ENCODE measurements at places on chromosomes 3 and 15. TPM values are rescaled to one million over a fixed set of nuclear protein-coding genes. Genes with fewer than 3 reads are reported as not detected.

GRCh38 chr3:136105044-136105443, 91.1 kb downstream of the MSL2 start:
- DNase-seq = no peak

DNA sequence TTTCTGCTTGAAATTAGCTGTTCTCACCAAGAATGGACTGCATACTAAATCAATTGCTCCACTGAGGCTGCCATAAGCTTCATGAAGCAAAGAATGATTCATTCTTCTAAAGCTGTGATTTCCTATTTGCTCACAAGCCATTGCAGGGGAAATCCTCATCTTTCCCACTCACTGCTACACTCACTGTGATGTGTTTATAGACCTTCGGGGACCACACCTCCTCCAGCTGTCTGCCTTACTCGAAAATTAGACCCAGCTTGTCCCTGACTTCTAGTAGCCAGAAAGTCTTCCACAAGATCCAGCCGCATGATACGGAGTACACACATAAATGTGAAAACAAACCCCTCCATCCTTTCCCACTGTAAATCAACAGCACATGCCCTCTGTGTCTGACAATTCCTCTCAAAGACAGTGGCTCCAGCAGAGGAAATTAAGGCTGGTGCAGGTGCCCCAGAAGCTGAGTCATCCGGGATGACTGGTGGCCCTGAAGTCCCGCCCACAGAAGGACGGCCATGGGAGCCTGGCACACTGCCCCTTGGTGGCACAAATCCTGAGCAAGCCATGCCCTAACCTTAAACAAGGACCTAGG, 172.0 kb downstream of the STT3B start:
- no peak for DNase-seq

The GOLGA6L7 gene
- total RNA-seq = not detected

DNA sequence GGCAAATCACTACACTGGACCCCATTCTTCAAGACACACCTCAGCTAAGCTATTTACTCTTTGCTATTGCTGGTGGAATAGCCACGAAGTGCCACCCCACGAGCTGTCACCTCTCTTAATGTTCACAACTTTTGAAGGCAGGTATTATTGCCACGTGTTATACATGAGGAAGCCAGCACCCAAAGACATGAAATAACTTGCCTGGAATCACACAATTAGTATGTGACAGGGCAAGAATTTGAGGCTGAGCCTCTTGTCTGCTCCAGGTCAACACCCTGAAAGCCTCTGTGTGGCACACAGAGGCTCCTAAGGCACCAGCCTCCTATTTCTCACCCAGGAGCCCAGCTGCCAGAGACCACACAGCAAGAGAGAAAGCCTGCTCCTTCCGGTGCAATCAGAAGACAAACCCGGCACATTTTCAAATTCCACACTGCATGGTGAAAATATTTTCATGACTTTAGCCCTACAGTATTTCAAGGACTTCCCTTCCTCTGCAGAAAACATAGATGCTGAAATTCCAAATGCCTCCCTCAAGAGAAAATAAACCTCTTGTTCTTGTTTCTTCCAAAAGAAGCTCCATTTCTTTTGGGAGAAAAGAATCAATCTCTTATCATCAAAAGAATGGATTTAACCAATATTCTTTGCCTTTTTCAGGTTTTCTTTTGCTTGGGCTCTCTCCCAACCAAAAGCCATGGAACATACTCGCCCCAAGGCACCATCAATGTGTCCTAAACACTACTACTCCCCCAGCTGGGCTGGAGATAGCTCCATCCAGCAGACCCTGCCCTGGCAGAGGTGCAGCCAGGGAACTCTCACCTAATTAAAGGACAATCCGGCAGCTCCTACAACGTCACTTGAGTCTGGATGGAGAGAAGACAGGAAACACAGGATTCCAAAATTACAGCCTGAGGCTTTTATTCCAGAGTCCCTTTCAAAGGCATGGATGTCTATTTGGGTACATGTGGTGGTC, 84.7 kb upstream of the THBS1 start:
- DNase-seq = no peak

DNA sequence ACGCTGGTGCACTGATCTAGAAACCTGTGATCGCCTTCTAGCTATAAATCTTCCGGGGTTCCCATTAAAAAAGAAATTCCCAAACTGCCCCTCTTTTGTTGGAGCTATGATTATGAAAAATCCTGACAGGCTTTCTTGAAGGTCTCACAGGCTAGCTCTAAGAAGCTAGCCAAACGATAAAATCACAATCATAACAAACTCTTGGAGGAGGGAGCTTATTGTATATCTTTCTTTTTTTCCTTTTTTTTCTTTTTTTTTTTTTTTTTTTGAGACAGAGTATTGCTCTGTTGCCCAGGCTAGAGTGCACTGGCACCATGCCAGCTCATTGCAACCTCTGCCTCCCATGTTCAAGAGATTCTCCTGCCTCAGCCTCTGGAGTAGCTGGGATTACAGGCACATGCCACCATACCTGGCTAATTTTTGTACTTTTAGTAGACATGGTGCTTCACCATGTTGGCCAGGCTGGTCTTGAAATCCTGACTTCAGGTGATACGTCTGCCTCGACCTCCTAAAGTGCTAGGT, 72.0 kb downstream of the MYO1E start:
- no peak for DNase-seq

GRCh38 chr3:36214460-36214859, 165.8 kb upstream of the STAC start:
- DNase-seq = no peak

Data from ascending aorta (tissue), 2 donors.